ENCODE measurements at places on chromosomes 1 and 21.
A peak's percentile ranks its signal among the peaks of the same experiment; 100 is the strongest.

DNA sequence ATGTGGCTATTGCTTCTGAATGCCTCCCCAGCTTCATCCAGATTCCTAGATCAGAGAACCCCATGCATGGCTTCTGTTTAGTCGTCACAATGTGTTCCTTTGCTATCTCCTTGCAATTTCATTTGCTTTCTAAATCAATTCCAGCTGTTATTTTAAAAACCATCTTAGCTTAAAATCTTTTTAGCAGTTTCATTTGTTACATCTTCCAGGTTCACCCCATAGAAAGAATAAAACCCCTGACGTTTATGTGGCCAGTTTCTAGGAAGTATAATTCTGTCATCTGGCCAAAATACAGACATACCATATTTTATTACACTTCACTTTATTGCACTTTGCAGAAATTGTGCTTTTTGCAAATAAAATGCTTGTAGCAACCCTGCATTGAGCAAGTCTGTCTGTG, 278.4 kb downstream of the PTPRC start:
- no peak for DNase-seq

DNA sequence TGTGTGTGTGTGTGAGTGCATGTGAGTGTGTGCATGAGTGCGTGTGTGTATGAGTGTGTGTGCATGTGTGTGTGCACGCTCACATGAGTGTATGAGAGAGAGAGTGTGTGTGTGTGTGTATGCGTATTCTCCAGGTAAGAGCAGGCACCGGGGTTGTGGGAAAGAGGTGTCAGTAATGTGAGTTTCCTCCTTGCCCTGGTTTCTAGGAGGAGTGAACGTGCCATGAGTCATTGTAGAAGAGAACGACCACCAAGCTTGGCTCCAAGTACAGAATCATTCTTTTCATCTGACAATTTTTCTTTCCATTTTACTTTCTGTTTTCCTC, 79.1 kb downstream of the POFUT2 start:
- no peak for DNase-seq

- DNase-seq: no peak
Observed at GRCh38 chr1:111097356-111098099, 42.4 kb downstream of the DRAM2 start.

GRCh38 chr1:44945967-44946366, 40.4 kb downstream of the EIF2B3 start:
- DNase-seq: no peak

DNA sequence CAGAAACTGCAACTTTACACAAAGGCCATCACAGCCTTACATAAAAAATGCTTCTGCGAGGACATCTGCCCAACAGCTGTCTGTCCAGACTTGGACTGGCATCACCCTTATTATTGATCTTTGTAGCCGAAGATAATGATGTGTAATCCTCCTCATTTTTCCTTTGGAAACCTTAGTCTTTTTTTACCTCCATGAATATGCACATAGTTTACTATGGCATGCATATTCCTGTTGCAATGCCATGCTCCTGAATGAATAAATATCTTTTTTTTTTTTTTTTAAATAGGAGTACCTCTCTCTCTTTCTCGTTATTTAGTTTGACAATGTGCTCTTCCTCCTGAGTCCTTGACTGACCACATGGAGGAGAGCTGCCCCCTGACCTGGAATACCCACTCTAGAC, 409.6 kb upstream of the USP24 start:
- DNase-seq: no peak

GRCh38 chr1:204337583-204337982, 22.1 kb downstream of the PLEKHA6 start:
- DNase-seq: no peak

GRCh38 chr1:24222793-24223192, 35.7 kb upstream of the IFNLR1 start:
- no peak for DNase-seq

DNA sequence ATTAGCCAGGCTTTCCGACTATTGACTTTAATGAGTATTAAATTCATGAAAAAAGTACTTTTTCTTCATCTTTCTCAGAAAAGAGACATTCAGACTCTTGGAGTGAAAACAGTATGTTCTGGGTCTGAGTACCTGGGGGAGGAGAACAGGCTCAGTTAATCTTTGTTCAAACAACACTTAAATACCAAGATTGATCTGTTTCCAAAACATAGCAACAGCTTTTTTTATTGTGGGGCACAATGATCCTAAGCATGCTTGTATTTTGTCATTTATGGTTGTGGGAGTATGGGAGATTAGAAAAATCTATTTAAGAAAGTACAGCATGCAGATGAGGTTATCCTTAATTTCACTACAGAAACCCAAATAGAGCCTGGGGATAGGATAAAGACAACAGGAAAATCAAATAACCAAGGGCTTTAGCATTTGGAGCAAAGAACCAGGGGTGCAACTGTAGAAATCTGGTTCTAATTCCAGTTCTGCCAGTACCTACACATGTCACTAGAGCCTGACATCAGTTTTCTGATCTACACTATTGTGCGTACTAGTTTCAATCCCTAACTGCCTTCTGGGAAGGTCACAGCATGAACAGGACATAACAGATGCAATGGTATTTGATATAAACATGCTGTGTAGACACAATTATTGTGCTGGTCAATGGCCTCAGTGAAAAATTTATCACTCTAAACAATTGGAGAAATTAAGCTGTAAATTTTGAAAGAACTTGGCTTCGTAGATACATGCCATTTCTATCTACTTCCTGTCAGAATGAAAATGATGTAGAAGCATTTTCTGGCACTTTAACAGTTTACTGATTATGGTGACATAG, 91.2 kb downstream of the KCNK1 start:
- no peak for DNase-seq

DNA sequence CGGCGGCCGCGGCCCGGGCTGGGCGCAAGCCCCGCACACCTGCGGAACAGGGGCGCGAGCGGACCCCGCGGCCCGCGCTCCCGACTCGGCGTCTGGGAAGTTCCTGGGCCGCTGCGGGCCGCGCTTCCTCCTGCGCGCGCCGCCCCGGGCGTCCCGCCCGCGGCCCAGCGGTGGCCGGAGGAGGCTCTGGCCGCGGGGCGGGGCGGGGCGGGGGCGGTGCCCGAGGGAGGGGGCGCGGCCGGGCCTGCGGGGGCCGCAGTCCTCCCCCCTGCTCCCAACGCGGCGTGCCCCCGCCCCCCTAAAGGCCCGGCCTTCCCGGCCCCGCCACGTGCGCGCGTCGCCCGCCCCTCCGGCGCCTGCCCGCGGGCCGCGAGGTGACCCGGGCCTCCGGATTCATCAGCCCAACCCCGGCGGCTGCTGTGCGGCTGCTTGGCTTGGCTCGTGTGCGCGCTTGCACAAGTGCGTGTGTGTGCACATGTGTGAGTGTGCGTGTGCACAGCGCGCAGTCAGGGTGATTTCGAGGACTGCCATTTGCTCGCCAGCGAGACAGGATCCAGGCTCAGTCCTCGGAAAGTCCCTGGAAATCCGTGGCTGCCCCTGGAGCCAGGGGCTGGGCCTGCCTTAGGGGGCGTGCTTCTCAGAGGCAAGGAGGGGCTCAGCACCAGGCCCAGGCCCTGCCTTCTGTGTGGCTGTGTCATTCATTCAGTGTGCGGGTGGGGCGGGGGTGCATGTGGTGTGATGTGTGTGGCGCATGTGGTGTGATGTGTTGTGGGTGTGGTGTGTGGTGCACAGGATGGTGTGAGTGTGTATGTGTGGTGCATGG, at the start of gene C2CD2:
C2CD2 (minus strand) TSS at position 188 of the 823 bp plus-strand sequence. CDS start 370 bp downstream, outside the sequence.
- peak; percentile 80 for DNase-seq

GRCh38 chr1:206987873-206988272, 17.6 kb upstream of the FCAMR start:
- no peak for DNase-seq

DNA sequence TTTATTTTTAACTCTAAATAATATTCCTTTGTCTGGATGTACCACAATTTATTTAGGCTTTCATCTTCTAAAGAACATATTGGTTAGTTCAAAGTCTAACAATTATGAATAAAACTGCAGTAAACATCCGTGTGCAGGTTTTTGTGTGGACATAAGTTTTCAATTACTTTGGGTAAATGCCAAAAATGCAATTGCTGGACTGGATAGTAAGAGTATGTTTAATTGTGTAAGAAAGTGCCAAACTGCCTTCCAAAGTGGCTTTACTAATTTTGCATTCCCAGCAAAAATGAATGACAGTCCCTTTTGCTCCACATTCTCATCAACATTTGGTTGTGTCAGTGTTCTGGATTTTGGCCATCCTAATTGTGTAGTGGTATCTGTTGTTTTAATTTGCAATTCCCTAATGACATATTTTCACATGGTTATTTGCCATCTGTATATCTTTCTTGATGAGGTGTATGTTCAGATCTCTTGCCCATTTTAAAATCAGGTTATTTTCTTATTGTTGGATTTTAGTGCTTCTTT, 113.8 kb downstream of the DPYD start:
- no peak for DNase-seq

GRCh38 chr1:167083066-167083665, 7.0 kb downstream of the GPA33 start:
- DNase-seq: no peak

DNA sequence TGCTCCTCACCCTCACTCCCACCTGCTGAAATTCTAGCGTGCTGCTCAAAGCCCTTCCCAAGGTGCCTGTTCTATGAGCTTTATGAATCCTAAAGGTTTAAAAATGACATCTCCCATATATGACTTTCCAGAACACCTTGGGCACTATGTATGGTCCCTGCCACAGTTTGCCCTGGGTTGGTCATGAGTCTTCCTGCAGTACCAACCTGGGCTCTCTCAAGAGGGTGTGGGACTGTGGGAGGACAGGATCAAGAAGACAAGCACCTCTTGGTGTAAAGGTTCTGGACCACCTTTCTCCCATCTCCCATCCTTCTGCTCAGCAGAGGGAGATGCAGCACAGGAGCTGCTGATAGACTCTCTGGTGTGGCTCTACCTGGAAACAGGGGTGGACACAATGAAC, 134.1 kb downstream of the FCRL5 start:
- DNase-seq: no peak

GRCh38 chr1:218674280-218674773, 329.2 kb downstream of the TGFB2 start:
- DNase-seq: no peak

GRCh38 chr1:180267761-180268555, 37.9 kb downstream of the LHX4 start:
- DNase-seq: no peak

GRCh38 chr1:92949937-92950817, 11.1 kb downstream of the DIPK1A start:
- no peak for DNase-seq

GRCh38 chr21:45200031-45200430, 87.7 kb downstream of the POFUT2 start:
- no peak for DNase-seq

DNA sequence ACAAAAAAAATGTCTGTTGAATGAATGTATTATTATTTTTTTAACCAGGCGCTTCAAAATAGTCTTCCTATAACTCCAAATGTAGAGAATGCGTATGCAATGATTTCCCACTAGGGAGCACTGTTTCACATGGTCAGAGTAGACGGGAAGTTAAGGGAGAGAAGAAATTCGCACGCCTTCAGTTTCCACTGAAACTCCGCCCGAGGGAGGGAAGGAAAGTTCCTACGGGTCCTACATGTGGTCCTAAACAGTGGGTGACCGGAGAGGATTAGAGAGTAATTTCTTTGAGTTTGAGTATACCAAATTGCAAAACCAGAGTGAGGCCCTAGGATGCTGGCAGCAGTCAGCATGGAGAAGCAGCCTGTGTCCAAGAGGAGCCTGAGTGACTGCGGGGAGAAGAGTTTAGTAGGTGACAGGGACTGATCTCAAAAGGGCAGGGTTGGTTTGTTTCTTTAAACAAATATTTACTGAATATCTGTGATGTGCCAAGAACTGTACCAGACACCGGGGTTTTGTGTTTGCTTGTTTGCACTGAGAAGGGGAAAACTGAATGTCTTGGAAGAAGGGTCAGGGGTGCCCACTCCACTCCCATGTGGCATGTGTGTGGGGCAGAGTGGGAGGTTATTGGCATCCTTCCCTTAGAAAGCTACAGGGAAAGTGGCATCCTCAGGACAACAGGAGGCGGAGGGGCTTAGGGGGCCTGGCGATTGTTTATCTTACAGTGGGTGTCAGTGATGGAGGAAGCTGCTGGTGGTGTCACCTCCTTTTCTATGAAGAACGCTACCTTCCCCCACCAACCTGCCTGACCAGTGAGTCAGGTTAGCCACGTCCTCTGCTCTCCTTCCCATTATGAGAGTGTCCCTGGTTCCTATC, 22.8 kb downstream of the RNU5D-1 start:
- DNase-seq: no peak

DNA sequence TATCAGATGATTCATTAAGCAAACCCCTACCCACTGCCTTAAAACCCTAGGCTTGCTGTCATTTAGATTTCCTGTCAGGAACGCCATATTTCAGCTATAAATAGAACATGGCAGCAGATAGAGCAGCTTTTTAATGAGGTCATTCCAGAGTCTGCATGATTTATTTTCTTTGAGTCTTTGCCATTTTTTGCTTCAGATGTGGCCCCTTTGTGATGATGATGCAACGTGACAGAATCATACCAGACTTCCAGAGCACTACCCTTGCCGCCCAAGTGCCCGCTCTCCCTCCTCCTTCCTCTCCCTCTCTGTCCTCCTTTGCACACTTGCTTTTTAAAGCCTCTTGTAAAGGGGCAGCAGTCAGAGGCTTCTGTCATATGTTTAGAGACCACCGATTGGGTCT, 55.5 kb upstream of the TRIM67 start:
- no peak for DNase-seq

DNA sequence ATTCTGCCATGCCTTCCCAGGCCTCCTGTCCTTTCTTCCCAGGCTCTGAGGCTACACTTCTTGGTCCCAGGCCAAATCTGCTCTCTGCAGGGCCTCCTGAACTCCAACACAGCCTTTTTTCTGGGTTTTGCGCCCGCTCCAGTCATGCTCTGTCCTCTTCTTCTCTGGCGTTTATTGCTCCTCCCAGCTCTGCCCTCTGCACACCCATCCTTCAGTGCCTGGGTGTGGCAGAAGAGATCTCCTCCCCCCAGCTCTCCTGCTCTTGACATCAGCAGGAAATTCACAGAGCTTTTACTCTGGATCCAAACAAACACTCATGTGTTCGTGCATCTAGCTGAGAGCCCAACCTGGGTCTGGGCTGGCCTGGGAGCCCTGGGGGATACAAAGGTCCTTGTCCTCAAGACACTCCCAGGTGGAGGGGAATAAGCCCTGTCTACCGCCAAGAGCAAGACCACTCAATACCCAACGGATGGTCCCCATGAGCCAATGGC, 22.9 kb upstream of the EPS8L3 start:
- DNase-seq: peak; percentile 66

- DNase-seq: no peak
Observed at GRCh38 chr1:110148961-110149360, 1.3 kb upstream of the SLC6A17 start.

Measured in cardiac septum (tissue), 1 donor.